ENCODE measurements at places on chromosomes 1 and 21.

GRCh38 chr1:94676686-94677085 is 135.1 kb upstream of the F3 start:
- DNase-seq, result no peak

DNA sequence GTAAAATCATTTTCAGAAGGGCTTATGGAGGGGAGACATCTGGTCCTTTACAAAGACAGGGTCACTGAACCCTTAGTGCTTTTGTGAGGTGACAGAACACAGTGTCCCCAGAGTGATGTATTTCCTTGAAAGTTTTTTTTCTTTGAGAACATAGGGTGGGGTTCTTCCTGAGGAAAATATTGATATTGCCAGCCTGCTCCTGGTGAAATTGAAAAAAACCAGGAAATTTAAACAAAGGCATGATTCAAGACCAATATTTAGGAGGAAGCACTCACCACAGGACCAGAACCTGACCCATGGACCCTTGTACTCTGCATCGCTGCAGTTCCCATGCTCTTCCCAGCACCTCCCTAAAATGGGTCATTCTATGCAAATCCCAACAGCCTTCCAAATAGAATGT is 63.7 kb downstream of the ST6GALNAC3 start:
- DNase-seq, result no peak

DNA sequence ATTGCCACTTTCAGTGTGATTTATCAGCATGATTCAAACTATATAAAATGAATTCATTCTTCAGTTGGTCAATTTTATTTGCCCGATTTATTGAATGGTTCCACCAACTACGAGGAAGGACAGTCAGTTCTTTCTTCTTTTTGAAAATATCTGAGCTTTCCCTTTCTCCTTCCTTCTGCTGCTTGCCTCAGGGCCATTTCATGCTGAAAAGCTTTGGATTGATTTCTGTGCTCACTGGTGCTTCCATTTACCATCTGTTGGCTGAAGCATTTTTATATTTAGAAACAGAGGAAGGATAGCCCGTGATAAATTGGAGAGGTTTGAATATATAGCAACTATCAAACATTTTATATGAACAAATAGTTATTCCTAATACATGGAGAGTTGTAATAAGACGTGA is 68.9 kb upstream of the ADAMTS5 start:
- DNase-seq, result no peak

GRCh38 chr1:43774359-43774758 is 67.0 kb downstream of the ST3GAL3 start:
- DNase-seq, result no peak

DNA sequence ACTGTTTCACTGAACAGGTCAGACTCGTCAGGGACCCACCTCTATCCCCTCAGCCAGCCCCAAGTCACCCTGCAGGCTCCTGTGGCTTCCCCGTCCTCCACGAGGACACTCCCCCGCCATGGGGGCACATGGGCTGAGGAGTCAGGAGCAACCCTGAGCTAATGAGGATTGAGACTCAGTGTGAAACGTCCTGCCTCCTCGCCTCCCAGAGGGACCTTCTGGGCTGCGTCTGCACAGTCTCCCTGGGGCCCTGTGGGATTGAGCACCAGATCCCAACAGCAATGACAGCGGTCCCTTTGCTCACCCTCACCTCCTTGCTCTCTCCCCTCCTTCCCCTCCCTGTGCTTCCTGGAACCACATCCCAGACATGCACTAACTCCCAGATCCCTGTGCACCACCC is 18.9 kb upstream of the SLC25A33 start:
- DNase-seq, result no peak

- DNase-seq, result no peak
These were observed 4.1 kb upstream of the LENEP start for GRCh38 chr1:154989195-154989860.

DNA sequence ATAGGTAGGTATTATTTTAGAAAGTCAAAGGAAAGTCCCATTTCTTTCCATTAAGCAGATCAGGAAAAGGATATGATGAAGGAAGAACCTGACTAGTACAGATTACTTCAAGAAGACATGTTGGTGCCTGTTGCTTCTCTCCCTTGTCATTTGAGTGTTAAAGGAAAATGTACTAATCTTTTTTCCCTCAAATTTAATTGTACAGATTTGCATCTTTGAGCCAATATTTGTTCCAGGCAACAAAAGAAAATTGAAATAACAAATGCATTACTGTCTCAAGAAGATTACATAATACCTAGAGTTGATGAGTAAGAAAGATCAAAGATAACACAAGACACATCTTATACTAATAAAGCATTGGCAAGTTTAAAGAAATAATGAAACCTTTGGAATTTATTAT is 566.9 kb upstream of the ZP4 start:
- DNase-seq, result no peak

DNA sequence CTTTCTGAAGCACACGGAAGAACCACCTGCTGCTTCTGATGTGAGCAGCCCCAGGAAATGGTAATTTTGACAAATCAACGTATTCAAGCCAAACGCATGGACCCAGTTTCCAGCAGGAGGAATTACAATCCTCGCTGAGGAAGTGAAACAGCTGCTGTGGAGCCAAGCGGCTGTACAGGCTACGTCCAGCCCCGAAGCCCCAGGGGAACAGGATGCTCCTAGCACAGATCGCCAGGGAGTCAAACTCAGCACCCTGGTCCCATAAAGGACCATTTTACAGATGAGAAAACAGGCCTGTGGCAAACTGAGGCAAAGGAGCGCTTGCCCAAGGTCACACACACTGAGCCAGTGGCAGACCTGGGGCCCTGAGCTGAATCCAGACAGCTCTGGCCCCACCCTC is 108.0 kb downstream of the PTPRU start:
- DNase-seq, result no peak

GRCh38 chr1:207052911-207053769 is at the start of gene PFKFB2:
PFKFB2 (plus strand) TSS chr1:207053275; CDS start chr1:207054718, 1,443 bp downstream.
- DNase-seq, result peak; percentile 93

DNA sequence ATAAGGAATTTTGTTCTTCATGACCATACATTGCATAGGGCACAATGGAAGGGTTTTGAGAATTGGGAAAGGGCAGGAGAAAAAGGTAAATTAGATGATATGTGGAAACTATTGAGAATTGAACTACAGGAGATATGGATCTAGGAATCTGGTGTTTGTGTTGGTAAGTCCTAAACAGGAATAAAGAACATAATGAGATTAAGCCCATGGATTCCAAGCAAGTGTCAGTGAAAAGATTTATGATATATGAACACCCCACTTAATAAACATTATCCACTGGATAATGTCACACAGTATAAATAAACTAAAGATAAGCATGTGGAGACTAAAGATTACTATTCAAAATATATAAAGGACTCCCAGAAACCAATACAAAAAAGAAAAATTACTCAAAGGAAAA is 98.2 kb downstream of the TNFSF18 start:
- no peak for DNase-seq

GRCh38 chr1:2383576-2383975 is 7.8 kb downstream of the MORN1 start:
- DNase-seq, result no peak

GRCh38 chr1:175364424-175365076 is 172.0 kb upstream of the KIAA0040 start:
- DNase-seq, result no peak

GRCh38 chr1:4310396-4310923 is 343.9 kb upstream of the AJAP1 start:
- no peak for DNase-seq

- DNase-seq, result no peak
These were observed 26.6 kb downstream of the A3GALT2 start for GRCh38 chr1:33294071-33295010.

GRCh38 chr1:174748586-174748985 is 251.2 kb upstream of the CACYBP start:
- DNase-seq, result no peak

DNA sequence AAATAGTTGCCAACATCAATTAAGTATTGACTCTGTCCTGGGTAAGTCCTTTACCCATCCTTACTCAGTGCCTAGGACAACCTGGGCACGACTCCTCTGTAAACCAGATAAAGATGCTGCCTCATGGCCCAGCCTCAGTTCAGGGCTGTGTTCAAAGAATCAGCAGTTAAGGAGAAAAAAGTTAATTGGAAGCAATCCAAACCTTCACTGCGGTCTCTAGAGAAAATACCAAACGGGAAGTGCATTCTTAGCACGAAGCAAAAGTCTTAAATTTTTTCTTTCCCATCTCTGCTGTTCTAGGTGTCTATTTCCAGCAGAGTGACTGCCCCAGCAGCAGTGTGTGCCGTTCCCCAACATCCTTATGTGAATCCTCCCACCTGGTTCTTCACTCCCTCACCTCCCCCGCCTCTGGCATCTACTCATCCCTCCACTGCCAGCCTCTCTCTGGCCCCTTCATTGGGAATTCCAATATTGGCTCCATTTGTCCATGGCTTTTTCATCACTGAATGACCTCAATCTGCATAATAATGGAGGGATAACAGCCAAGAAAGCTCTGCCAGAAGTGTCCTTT is 23.2 kb downstream of the KANK4 start:
- DNase-seq, result no peak

DNA sequence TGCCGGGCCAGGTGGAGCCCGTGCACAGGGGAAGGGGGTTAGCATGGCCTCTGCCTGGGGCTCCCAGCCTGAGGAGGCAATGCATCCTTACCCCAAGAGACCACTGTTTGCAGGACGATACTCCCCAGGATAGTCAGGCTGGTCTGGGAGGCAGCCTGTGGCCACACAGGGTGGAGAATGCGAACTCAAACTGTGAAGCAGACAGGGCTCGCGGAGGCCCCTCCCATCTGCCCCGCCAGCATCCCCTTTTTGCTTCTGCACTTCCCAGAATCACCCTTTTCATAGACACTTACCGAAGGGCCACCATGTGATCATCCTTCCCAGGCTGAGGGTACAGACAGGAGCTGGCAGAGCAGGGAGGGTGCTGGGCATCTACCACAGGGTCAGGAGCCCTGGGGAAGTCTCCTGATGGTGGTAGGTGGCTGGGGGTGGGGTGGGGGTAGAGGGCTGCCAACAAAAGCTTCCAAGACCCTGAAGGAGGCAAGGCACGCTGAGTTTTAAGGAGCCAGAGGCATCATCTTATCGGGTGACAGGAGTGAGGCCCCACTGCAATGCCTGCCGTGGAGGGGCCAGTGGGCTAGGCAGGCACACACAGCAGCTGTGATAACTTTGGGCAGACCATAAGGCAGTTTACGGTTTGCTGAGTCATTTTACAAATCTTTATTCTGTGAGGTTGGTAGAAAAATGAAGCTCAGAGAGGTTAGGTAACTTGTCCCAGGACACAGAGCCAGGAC is 31.3 kb upstream of the BTG2 start:
- no peak for DNase-seq

GRCh38 chr1:114510274-114511031 is 550 bp downstream of the TRIM33 start:
- peak; percentile 19 for DNase-seq

- DNase-seq, result no peak
These were observed 15.2 kb downstream of the TINAGL1 start for GRCh38 chr1:31591425-31592093.

DNA sequence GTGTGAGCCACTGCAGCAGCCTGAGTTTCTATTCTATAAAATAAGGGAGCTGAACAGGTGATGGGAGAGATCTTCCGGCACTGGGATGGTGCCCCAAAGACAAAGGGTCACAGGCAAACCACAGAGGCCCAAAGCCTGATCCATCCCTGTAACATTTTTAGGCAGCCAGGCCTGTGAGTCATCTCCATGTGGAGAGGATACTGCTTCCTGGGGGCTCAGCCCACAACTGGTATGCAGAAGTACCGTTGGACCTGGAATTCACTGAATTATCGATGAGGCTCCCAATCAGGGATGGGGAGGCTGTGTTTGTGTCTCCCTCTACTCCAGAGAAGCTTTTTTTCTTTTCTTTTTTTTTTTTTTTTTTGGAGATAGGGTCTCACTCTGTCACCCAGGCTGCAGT is 48.8 kb upstream of the WASF2 start:
- no peak for DNase-seq

- no peak for DNase-seq
These were observed 54.8 kb upstream of the MUTYH start for GRCh38 chr1:45395051-45395450.

- no peak for DNase-seq
These were observed 80.7 kb downstream of the TGFB2 start for GRCh38 chr1:218425647-218426342.

GRCh38 chr1:116330846-116331245 is 42.2 kb upstream of the ATP1A1 start:
- DNase-seq, result no peak

GRCh38 chr1:173661763-173662162 is 7.9 kb downstream of the ANKRD45 start:
- no peak for DNase-seq

DNA sequence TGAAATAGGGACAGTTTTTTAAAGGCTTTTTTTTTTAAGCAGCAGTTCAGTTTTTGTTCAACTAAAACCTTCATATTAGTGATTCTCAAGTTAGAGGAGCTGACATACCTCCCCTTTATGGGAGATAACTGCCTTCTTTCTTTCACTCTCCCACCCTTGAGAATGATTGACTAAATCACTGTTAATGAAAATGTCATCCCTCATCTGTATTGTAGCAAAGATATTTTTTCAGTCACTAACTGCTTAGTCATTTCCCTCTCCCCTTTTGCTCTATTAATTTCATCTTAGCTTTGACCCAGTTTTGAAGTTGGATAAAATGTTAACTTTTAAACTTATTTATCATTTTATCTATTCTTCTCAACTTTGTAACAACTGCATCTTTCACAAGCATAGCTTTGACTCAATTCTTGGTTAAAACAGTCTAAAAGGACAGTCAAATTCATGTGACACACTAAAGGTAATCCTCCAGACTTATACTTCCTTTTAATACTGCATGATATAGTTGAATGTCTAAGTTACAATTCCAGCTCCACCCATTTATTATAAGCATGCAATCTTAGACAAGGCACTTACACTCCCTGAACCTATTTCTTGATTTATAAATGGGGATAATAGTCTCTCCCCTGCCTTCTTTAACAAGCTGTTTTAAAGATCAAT is 17.1 kb downstream of the CAPZA1 start:
- no peak for DNase-seq

DNA sequence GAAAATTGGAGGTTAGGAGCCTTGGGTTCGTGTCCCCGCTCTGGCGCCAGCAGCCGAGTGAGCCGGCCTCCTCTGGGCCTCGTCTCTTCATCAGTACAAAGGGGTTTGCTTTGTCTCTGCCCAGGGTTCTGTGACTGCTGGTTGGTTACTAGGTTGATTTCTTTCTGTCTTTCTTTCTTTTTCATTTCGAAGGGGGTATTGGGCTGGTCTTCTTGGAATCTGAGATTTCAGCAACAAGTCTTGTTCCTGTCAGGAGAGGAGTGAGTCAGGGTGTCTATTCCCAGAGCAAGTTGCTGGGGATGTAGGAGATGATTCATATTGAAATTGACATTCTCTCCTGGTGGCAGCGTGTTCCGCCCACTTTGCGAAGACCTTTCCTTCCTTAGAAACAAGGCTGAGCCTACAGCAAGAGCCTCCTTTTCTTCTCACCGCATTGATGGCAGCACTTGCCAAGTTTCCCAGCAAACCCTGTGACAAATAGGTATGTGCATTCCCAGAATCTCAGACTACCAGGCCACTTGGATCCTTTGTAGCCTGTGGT is 79.2 kb downstream of the MAN1C1 start:
- DNase-seq, result no peak

- DNase-seq, result no peak
These were observed 120.7 kb downstream of the MAP3K21 start for GRCh38 chr1:233448109-233448689.

- DNase-seq, result no peak
These were observed 51.1 kb downstream of the ZNF326 start for GRCh38 chr1:90045853-90046563.
